Activated naive CD8-positive, alpha-beta T cell treated with anti-CD3 and anti-CD28 coated beads, Interleukin-2, amount 50 U/mL, for 24 hours (primary cell): ENCODE measurements at places on chromosomes 4 and X.

DNA sequence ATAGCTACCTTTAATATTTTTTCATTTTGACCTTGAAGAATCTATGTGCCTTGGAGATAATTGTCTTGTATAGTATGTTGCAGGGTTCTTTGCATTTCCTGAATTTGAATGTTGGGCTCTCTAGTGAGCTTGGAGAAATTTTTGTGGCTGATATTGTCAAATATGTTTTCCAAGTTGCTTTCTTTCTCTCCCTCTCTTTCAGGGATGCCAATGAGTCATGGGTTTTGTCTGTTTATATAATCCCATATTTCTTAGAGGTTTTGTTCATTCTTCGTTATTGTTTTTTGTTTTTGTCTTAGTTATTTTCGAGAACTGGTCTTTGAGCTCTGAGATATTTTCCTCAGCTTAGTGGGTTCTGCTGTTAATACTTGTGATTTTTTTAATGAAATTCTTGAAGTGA, 20.7 kb downstream of the RAB40AL start:
- no peak for DNase-seq

DNA sequence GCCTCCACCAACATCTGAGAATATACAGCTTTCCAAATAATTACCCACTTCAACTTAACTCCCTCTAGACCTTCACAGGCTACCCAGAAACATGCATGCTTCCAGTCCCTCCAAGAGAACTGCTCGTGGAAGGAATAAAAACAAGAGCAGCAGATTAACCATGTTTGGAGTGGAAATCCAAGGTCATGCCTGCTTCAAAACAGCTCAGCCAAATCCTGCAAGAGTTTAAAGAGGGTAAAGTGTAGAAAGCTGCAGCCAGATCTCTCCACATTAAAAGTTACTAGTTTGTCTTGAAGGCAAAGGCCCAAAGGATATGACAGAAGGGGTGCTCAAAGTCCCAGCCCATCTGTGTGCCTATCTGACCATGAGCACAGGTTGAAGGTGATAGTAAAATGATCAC, 139.3 kb downstream of the RNF150 start:
- DNase-seq, result no peak

- DNase-seq, result no peak
These were observed 234.5 kb downstream of the FBXW7 start for GRCh38 chr4:152301381-152301780.

- DNase-seq, result no peak
These were observed 116.1 kb downstream of the EVC2 start for GRCh38 chr4:5592272-5592671.

DNA sequence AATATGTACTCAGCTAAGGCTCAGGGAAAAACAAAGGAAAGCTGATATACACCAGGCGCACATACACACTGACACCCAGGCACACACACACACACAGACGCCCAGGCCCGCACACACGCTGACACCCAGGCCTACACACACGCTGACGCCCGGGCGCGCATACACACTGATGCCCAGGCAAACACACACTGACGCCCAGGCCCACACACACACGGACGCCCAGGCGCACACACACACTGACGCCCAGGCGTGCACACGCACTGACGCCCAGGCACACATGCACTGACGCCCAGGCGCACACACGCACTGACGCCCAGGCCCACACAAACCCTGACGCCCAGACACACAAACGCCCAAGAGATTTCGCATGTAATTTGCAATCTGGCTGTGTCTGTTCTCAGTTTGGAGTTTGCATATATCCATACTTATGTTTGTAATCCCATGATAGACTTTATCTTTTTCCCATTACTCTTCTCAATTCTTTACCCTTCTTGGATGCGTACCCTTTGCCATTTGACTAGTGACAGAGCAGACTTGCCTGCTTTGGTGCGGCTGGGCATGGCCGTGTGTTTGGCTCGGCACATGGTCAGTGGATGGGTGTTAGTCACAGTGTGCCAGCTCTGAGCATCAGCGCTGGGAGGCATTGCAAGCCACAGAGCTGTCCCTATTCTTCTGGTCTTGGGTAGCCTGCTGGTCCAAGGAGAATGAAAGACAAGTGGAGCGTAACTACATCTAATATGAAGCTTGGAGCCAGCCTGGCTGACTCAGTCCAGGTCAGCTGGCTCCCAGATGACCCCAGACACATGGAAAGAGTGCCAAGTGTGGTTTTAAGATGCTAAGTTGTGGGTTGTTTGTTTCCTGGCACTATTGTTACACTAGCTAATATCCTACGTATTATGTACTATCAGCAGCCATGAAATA, 632.4 kb upstream of the ZFP42 start:
- DNase-seq, result no peak

DNA sequence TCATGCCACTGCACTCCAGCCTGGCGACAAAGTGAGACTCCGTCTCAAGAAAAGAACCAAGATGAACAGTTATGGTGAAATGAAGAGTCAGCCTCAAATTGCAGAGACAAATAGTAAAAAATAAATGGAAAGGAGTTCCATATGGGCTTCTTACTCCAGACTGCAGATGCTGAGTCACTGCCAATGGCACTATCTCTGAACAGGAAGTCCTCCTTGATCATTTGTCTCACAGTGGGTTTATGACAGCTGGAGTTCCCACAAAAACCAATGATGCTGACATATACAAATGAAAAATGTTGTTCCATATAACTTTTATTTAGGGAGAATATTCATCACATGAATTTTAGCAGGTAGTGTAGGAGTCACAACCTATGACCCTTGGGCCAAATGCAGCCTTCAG, 631.6 kb downstream of the PCDH18 start:
- no peak for DNase-seq

GRCh38 chr4:2686379-2687265, 69.5 kb downstream of the TNIP2 start:
- no peak for DNase-seq

DNA sequence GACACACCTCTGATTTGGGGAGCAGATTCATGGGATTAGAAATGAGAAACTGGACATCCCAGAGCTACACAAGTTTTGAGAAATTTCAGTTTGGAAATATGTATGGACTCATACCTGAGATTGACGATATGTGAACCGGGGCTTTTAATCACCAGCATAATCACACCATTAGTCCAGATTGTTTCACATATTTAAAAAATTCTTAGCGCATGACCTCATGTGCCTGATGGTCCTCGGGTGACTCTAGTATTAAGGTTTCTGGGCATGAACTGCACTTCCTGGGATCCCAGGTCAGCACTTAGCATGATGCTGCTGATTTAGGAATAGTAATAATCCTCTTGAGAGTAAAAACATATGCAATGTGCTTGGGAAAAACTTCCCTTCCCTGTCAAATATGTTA, 91.9 kb upstream of the BCOR start:
- DNase-seq, result no peak

DNA sequence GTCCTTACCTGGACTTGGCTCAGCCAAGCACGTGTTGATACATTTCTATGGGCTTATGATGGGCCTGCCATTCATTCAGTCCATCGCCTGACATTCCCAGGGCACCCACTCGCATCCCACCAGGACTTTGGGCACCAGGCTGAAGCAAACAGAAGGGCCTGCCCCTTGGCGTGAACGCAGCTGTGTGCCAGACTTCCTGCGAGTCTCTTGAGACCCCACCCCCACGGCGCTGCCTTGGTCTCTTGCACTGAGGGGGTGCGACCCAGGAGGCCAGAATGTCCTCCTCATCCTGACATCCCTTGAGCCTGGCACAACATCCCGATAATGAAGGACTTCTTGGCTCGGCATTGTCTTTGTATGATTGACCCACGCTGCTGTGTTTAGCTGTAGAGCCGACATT, 1.5 kb upstream of the PSAPL1 start:
- no peak for DNase-seq

GRCh38 chr4:147790412-147790811, 58.5 kb downstream of the ARHGAP10 start:
- no peak for DNase-seq
